ENCODE measurements at places on chromosomes 13 and 19. TPM values are rescaled to one million over a fixed set of nuclear protein-coding genes. Genes with fewer than 3 reads are reported as not detected.

DNA sequence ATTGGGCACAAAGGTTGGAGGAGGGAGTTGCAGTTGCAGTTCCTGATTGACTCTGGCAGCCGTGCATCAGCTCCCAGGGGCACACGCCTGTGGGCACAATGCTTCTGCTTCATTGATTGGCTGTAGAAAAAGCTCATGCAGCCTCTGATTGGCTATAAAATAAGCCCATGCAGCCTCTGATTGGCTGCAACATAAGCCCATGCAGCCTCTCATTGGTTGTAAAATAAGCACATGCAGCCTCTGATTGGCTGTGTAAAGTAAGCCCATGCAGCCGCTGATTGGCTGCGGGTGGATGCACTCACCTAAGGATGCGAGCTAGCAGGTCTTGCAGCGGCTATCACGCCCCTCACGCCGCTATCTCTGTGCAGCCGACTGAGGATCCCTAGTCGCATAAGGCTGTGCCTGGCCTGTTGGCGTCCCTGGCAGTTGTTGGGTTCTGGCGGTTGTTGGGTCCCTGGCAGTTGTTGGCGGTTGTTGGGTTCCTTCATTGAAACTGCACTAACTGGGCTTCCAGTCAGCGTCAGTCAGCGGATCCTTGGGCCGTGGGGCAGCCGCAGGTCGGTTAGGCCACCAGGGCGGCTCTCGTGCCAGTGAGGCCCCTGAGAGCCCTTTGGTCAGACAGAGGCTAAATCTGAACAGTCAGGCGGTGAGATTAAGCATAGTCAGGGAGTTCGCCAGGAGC lies at the start of gene SIGLECL1:
TSS of gene SIGLECL1 (plus strand) at position 295 of the 682 bp plus-strand sequence. CDS start 12,993 bp downstream, outside the sequence.
- no peak within 1 kb of the TSS for H3K4me3 ChIP-seq
- H3K36me3 ChIP-seq = no peaks in the 10 kb centered on the region
- no peaks in the 10 kb centered on the region for H3K4me1 ChIP-seq
- H3K27me3 ChIP-seq = peaks cover 5% of the 10 kb centered on the region
- H3K27ac ChIP-seq = no peak within 1 kb of the TSS

- H3K4me3 ChIP-seq = no peak overlapping the region
- no peak overlapping the region for H3K27ac ChIP-seq
- H3K36me3 ChIP-seq = no peaks in the 10 kb centered on the region
- no peaks in the 10 kb centered on the region for H3K27me3 ChIP-seq
Observed at GRCh38 chr13:76750126-76750525, 136.1 kb downstream of the KCTD12 start.

DNA sequence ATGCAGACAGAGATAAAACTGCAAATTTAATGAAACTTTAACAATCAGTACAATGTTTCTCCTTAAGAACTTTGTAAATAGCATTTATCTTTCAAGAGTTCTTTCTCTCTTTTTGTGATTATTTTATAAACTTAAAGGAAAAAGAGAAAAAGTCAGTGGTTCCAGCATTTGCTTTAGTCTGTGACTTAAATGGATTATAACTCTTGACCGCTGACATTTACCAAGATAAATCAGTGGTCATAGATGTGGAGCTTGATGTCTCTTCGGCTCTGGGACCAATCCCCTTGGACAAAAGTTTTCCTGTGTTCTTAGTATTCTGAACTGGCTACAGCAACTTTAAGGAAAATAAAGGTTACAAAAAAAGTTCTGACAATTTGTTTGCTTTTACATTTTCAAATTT lies 162.6 kb downstream of the TM9SF2 start:
- no peak for DNase-seq
- H3K27me3 ChIP-seq = peaks cover 32% of the 10 kb centered on the region
- no peak overlapping the region for H3K4me3 ChIP-seq
- peaks cover 38% of the 10 kb centered on the region for H3K4me1 ChIP-seq
- H3K27ac ChIP-seq = no peak overlapping the region

DNA sequence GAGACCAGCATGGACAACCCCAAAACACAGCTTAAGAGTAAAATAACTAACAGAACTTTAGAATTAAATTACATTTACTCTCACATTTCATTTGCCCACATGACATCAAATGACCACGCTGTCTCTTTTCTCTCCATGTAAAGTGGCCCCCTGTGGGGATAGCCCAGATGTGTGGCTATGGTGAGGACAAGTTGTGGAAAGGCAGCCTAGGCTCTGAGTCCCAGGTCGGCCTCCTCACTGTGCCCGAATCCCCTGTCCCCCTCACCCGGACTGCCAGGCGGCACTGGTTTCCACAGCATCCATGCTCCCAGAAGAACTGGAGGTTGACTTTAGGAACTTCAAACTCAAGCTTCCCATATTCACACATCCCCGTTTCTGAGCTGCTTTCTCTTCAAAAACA lies 111.8 kb upstream of the UQCRFS1 start:
- peaks cover 42% of the 10 kb centered on the region for H3K27me3 ChIP-seq
- no peak overlapping the region for H3K4me3 ChIP-seq
- H3K27ac ChIP-seq = no peak overlapping the region
- DNase-seq = no peak

- H3K4me3 ChIP-seq = no peak overlapping the region
- no peak for DNase-seq
- H3K27ac ChIP-seq = no peak overlapping the region
- no peaks in the 10 kb centered on the region for H3K4me1 ChIP-seq
- no peaks in the 10 kb centered on the region for H3K27me3 ChIP-seq
Observed at GRCh38 chr13:107069108-107069776, 501.3 kb upstream of the ARGLU1 start.

- no peaks in the 10 kb centered on the region for H3K36me3 ChIP-seq
- H3K4me1 ChIP-seq = peaks cover 13% of the 10 kb centered on the region
- peak overlapping the region; percentile 62 for H3K27ac ChIP-seq
- H3K4me3 ChIP-seq = no peak overlapping the region
Observed at GRCh38 chr19:31387717-31388301, 38.6 kb upstream of the TSHZ3 start.

DNA sequence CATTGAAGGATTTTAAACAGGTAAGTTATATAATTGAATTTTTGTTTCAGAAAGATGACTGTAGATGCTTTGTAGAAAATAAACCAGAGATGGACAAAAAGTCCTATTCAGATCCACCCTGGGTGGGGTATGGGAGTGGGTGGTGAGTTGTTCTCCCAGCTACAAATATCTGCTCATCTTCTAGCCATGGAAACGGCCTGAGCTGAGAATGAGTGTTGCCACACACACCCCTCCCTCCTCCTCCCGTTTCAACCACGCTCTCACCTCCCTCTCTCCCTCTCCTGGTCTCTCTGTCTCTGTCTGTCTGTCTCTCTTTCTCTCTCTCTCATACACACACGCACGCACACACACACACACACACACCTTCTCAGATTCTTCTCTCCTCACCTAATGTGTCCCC lies 26.4 kb downstream of the SERTM1 start:
- H3K27me3 ChIP-seq = peaks cover 13% of the 10 kb centered on the region
- H3K27ac ChIP-seq = no peak overlapping the region
- DNase-seq = no peak
- H3K4me3 ChIP-seq = no peak overlapping the region
- H3K4me1 ChIP-seq = no peaks in the 10 kb centered on the region

GRCh38 chr19:10768936-10769335 lies 51.1 kb downstream of the DNM2 start:
- H3K27me3 ChIP-seq = no peaks in the 10 kb centered on the region
- H3K27ac ChIP-seq = no peak overlapping the region
- DNase-seq = no peak
- no peak overlapping the region for H3K4me3 ChIP-seq

GRCh38 chr13:108572782-108573211 lies 56.6 kb upstream of the MYO16 start:
- no peaks in the 10 kb centered on the region for H3K36me3 ChIP-seq
- no peaks in the 10 kb centered on the region for H3K4me1 ChIP-seq
- H3K27ac ChIP-seq = no peak overlapping the region
- H3K27me3 ChIP-seq = peaks cover under 1% of the 10 kb centered on the region
- no peak overlapping the region for H3K4me3 ChIP-seq
- DNase-seq = no peak

LPAR6 gene
- 23.8 TPM for total RNA-seq

GRCh38 chr13:102677122-102677521 lies 17.7 kb downstream of the METTL21C start:
- H3K27me3 ChIP-seq = no peaks in the 10 kb centered on the region
- H3K4me3 ChIP-seq = no peak overlapping the region
- no peak overlapping the region for H3K27ac ChIP-seq

- no peak overlapping the region for H3K27ac ChIP-seq
- peaks cover 13% of the 10 kb centered on the region for H3K27me3 ChIP-seq
- no peaks in the 10 kb centered on the region for H3K36me3 ChIP-seq
- H3K4me1 ChIP-seq = no peaks in the 10 kb centered on the region
- no peak overlapping the region for H3K4me3 ChIP-seq
Observed at GRCh38 chr13:26943748-26944147, 183.2 kb upstream of the GPR12 start.

SPRED3 gene
- 12.0 TPM for total RNA-seq

DNA sequence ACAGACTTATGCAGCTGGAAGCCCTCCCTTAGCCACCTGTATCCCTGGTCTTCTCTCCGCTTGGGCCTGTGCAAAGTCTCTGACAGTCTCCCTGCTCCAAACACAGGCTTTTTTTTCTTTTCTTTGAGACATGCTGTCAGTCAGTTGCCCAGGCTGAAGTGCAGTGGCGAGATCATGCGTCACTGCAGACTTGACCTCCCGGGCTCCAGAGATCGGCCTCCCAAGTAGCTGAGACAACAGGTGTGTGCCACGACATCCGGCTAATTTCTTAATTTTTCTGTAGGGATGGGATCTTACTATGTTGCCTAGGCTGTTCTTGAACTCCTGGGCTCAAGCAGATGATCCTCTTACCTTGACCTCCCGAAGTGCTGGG lies 1.6 kb downstream of the MZF1 start:
- H3K36me3 ChIP-seq = no peaks in the 10 kb centered on the region
- peaks cover 37% of the 10 kb centered on the region for H3K4me1 ChIP-seq
- H3K4me3 ChIP-seq = peak overlapping the region; percentile 99

DNA sequence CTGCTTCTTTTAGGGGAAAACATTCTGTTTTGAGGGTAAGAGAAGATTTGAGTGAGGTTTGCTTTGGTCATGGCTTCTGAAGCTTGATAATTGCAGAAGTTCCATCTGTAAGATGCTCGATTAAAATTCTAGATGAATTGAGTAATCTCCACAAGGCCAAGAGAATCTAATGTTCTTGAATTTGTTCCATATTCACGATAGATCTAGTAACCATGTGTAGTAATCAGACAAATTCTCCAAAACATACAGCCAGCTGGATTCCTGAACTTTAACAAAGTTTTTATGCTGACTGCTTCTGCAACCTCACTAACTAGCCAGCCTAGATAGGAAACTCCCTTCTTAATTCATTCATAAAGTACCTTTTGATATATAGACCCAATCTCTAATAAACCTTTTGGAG lies 92.7 kb downstream of the COL4A2 start:
- H3K4me3 ChIP-seq = no peak overlapping the region
- no peak overlapping the region for H3K27ac ChIP-seq
- peaks cover 14% of the 10 kb centered on the region for H3K36me3 ChIP-seq

SERPINE3 gene
- not detected for total RNA-seq

GRCh38 chr19:1136201-1136600 lies 32.4 kb downstream of the GPX4 start:
- H3K27me3 ChIP-seq = no peaks in the 10 kb centered on the region
- H3K36me3 ChIP-seq = peaks cover 12% of the 10 kb centered on the region
- no peak for DNase-seq
- H3K4me1 ChIP-seq = no peaks in the 10 kb centered on the region

DNA sequence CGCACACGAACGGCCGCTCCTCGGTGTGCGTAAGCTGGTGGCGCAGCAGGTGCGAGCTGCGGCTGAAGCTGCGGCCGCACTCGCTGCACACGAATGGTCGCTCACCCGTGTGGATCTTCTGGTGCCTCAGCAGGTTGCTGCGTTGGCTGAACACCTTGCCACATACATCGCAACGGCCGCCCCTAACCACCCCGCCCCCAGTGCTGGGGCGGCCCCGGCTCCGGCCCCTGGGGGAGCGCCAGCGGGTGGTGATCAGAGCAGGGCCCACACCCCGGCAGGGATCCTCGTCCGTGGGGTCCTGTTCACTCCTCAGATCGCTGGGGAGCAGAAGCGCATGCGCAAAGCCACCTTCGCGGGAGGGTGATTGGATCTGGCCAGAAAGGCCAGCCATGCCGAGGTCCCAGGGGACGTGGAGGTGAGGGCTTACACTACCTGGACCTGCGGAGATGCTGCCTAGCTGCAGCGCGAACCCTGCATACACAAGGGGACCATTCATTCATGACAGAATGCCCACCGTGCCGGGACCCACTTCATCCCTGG lies 4.7 kb upstream of the UBE2M start:
- H3K36me3 ChIP-seq = peaks cover 11% of the 10 kb centered on the region
- no peak overlapping the region for H3K27ac ChIP-seq
- peaks cover 5% of the 10 kb centered on the region for H3K27me3 ChIP-seq
- DNase-seq = no peak

DNA sequence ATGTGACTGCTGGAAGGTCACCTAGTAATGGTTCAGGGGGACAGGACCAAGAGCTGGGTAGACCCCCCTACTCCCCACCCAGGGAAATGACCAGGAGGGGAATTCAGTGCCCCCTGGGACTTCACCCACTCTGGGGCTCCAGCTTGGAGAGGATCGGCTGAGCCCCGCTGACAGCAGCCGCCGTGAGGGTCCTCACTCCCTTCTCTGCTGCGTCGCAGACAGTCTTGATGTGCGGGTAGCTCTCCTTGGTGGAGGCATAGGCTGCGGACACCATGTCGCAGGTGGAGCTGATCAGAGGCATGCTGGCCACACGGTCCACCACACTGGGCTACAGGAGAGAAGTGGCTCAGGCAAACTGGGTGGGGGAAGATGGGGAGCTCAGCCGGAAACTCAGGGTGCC lies 7.8 kb downstream of the PLIN3 start:
- no peak overlapping the region for H3K27ac ChIP-seq
- no peak for DNase-seq
- no peaks in the 10 kb centered on the region for H3K4me1 ChIP-seq
- H3K27me3 ChIP-seq = no peaks in the 10 kb centered on the region
- no peaks in the 10 kb centered on the region for H3K36me3 ChIP-seq
- H3K4me3 ChIP-seq = no peak overlapping the region

DNA sequence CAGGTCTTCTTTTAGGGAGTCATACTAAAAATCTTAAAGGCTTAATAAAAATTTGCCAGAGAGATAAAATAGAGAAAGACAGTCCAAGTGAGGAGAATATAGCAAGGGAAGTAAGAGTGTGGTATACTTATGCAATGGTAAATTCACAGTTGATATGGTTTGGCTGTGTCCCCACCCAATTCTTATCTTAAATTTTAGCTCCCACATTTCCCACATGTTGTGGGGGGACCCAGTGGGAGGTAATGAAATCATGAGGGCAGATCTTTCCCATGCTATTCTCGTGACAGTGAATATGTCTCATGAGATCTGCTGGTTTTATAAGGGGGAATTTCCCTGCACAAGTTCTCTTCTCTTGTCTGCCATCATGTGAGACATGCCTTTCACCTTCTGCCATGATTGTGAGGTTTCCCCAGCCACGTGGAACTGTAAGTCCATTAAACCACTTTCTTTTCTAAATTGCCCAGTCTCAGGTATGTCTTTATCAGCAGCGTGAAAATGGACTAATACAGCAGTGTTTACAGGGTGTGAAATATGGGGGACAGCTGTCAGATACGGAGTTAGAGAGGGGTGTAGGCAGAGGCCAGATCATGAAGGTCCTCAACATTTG lies 115.4 kb downstream of the UGGT2 start:
- H3K4me1 ChIP-seq = no peaks in the 10 kb centered on the region
- no peaks in the 10 kb centered on the region for H3K27me3 ChIP-seq
- no peak overlapping the region for H3K27ac ChIP-seq
- no peak for DNase-seq
- no peak overlapping the region for H3K4me3 ChIP-seq
